ENCODE measurements at places on chromosomes 2 and 18. TPM values are rescaled to one million over a fixed set of nuclear protein-coding genes. Genes with fewer than 3 reads are reported as not detected.

The ARMC9 gene
- 6.0 TPM for total RNA-seq

The LOXHD1 gene
- total RNA-seq, result not detected

The TMEM18 gene
- total RNA-seq, result 26.1 TPM

The TTN gene
- total RNA-seq, result 6,577 TPM

The LIPT1 gene
- 7.5 TPM for total RNA-seq

The POTEC gene
- total RNA-seq, result not detected

The SLC4A5 gene
- total RNA-seq, result 0.69 TPM

The INO80B gene
- total RNA-seq, result 35.9 TPM

The ANKRD30B gene
- not detected for total RNA-seq

The LRRC30 gene
- 6.2 TPM for total RNA-seq

The CRACDL gene
- 0.71 TPM for total RNA-seq

The RIT2 gene
- total RNA-seq, result not detected

The HOXD13 gene
- total RNA-seq, result not detected

The UGT1A8 gene
- total RNA-seq, result not detected

The FRZB gene
- 3.6 TPM for total RNA-seq

The EDAR gene
- total RNA-seq, result not detected

The SIGLEC15 gene
- total RNA-seq, result not detected

The QPCT gene
- total RNA-seq, result 4.1 TPM

The ZAP70 gene
- total RNA-seq, result 0.25 TPM

The PFN4 gene
- not detected for total RNA-seq

The CROCC2 gene
- not detected for total RNA-seq

The FAM237A gene
- not detected for total RNA-seq

The DNAJC5G gene
- not detected for total RNA-seq

The ADCYAP1 gene
- not detected for total RNA-seq

The KCNG2 gene
- 0.55 TPM for total RNA-seq

The CFLAR gene
- total RNA-seq, result 360 TPM
